Activated effector memory CD4-positive, alpha-beta T cell treated with Interleukin-2 at 50 U/mL for 16 hours (primary cell): ENCODE measurements at places on chromosomes 4 and X.

DNA sequence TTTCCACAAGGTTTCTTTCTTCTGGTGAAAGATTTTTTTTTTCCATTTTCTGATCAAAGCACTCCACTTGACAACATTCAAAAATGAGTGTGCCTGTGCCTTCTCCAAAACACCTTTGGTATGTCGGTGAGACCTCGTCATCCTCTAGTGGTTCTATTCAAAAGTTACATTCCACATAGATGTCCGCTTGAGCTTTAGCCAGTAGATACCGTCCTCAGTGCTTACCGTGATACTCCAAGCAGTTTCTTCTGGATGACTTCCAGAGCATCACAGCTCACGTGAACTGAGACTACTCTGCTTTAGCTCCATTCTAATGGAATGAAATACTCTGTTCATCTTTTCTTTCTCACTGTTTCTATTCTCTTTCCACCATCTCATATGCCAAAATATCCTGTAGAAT lies 38.2 kb upstream of the VEGFC start:
- no peak for DNase-seq

GRCh38 chrX:110796407-110796697 lies 735 bp upstream of the CHRDL1 start:
- DNase-seq: no peak

GRCh38 chr4:34953145-34953799 lies 1291.0 kb downstream of the ARAP2 start:
- no peak for DNase-seq

- no peak for DNase-seq
These were observed 132.3 kb upstream of the NR3C2 start for GRCh38 chr4:148574502-148574901.

DNA sequence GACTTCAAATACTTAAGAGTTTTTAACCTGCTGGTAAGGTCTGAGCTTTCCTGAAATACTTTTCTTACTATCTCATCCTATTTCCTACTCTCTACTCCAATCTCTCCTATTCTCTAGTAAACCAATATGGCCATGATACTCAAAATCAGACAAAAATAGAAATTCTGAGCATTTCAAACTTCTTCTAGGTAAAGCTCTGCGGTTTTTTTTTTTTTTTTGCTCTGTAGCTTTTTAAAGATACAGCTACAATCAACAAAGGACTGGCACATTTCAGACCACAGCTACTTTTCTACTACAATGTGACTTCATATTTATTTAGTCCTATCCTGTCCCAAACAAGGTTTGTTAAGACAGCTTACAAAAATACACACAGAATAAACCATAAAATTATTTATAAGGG lies 31.1 kb downstream of the MAML3 start:
- DNase-seq: no peak

DNA sequence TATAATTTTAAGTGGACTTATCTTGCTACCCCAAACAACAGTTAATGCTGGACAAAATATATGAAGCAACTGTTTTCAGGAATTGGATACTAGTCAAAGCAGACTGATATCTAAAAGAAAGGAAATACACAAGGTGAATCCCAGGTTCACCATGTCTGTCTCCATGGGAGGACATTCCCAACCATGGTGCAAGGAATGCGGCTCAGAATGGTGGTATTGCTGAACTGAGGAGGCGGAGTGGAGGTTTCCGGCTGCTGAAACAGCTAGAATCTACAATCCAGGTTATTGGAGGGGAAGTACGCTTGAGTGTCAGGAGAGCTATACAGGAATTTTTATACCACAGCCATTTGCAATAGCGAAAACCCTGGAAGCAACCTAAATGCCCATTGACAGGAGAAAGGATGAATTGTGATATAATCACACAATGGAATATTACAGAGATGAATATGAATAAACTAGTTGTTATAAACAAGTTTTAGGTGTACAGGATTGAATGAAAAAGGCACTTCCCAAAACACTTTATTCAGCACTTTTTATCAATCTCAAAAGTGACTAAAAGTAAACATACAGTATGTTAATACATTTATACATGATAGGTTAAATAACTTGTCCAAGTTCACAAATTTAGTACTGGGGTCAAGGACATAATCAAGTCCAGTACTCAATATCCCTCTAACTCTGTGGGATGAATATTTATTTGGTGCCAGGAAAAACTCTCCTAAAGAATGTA lies 9.0 kb downstream of the HMGB2 start:
- no peak for DNase-seq

DNA sequence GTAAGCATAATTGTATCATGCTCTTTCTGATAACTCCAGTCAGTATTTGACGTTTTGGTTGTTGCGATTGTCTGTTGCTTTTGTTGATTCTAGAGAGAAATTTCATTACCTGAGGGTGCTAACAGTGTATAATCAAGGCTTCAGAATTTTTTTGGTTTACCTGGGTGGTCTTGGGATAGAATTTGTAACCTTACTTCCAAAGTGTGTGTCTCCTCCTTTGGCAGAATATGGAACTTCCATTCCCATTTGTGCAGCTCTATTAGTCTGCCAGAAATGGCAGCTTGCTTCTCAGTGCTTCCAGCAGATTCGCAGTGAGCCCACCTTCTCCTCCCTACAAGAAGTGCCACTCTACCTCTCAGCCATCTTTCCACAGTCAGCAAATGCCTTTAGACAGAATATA lies 5.3 kb downstream of the COPS4 start:
- no peak for DNase-seq

GRCh38 chrX:19955306-19955705 lies 35.6 kb downstream of the BCLAF3 start:
- no peak for DNase-seq

DNA sequence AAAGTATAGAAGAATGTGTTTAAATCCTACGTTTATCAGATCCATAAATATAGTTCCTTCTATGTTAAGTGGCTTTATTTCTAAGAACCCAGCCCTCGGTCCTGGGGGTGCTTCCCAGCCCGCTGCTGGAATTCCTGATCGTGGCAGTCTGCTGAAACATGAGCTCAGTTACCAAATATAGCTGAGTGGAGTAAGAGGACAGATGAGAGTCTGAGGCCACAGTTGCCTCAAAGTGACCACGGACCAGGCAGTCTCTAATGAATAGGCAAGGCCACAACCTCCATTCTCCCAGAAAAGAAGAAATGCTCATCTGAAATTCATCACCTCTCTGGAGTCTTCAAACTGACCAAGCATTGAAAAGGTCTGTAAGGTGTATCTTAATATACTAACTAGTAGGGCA lies at the start of gene PALLD:
PALLD (plus strand) TSS at position 219 of the 400 bp plus-strand sequence.
- no peak for DNase-seq

DNA sequence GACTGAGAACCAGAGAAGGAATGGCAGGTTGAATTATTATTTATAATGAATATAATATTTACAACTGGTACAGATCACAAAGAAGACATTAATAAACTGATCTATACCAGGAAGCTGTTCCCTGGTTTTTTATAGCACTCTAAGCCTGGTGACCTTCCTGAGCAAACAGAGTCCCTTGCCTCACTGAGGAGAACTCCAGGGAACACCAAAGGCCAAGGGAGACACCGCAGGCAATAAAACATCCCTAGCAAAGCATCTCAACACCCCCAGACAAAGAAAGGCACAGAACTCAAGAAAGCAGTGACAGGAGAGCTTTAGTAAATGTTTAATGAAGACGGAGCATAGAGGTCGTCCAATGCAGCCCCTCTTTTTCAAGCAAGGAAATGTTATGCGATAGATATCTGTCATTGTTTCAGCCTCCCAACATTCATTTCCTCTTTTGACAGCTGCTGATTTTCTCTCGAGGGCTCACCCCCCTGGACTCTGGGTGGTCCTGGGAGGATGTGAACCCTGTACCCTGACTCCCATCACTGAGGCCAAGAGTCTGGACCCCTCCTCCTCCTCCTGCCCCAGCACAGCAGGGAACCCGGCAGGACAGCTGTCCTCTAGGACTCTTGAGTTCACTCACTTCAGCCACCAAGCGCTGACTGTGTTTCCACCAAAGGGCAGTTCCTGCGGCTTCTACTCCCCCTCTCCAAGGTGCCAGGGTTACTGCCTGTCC lies 342.5 kb upstream of the GATB start:
- no peak for DNase-seq

DNA sequence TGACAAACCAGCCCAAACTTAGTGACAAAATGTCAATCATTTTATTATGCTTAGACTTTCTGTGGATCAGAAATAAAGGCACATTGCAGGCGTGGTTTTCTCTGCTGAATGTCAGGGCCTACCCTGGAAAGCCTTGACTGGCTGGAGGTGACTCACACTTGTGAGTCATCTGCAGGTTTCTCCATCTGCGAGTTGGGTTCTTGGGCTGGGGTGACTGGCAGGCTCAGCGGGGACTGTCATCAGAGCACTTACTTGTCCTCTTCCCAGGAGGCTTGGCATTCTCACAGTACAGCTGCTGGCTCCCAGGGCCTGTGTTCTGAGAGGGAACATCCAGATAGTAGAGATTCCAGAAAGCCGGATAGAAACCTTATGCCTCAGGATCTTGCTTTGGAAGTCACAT lies 153.8 kb upstream of the AGA start:
- no peak for DNase-seq

DNA sequence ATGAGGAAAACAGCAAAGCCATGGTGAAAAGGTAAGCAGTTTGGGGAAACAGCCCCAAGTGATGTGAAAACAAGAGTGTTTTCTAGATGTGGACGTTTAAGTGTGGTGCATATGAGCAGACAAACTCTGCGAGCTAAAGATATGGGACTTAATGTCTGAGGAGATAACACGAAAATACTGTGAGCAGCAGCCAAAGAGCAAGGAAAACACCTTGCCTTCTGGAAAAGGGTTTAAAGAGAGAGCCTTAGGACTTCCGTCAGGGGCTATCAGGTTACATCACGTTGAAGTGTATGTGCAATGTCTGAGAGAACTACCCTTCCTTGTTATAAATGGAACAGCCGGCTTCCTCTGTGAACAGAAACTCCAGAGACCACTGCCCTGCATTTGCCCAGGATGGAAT lies 54.2 kb downstream of the LEF1 start:
- DNase-seq: no peak

DNA sequence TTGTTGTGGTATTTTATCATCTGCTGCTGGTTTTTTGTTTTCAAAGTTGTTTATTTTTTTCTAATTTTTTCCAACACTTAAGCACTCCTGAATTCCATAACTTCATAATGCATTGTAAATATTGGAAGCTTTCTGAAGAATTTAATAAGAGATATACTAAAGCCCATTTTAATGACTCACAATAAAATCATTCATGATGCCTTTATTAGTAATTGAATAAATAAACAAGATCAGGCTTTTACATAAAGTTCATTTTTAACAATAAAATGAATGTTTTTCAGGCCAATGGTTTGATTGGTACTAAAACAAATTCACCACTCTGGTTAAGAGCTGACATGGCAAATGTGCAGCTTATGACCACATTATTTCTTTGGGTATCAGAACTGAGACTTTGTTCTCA lies 408.2 kb upstream of the SMIM31 start:
- DNase-seq: no peak

DNA sequence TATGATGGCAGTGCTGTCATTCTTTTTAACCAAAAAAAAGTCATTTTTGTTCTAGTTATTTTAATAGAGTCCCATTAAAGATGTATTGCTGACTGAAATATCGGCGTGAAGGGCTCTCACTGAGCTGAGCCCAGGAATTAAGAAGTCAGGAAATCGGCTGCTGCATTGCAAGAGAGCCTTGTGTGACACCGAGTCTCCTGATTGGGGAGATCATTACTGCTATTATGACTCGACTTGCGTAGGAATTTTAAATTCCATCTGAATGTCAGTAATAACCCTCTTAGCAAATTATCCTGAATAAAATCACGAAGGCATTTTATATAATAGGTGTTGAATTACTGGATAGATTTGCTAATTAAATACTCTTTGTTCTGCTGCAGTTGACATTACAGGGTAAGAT lies 111.5 kb downstream of the POLA1 start:
- DNase-seq: no peak

DNA sequence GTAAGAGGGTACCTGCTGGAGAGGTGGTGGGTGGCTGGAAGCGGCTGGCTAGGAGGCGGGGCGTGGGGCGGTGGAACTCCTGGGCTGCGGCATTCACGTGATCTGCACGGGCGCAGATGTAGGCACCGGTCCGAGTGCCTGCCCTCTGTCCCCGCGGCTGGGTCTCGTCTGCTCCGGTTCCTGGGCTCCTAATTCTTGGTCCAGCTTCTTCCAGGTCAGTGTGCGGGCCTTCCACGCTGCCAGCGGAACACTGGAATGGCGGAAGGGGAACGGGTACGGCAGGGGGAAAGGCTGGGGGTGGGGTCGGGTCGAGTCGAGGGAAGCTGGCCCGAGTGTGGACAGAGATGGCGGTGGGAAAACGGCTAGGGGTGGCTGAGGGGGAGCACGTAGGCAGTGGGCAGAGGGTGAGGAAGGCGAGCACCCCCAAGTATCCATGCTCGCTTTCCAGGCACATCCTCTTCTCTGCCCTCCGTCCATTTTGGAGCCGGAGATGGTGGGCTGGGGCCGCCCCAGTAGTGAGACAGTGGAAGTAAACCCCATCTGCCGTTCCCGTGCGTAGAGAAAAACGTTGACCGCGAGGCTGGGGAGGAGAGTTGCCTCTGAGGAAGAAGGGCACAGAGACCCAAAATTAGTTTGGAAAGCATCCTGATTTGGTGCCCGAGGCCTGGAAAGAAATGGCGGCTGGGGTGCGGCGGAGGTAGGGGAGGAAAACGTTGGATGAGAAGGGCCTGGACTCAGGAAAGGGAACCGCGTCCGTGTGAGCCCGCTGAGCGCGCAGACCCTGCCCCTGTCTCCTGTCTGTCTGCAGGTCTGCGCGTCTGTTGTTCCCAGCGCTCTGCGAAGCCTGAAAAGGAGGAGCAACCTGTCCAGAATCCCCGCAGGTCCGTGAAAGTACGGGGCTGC lies at the start of gene TCEAL4:
TCEAL4 (plus strand) TSS at position 105 of the 903 bp plus-strand sequence. CDS start 1,161 bp downstream, outside the sequence.
- no peak for DNase-seq

DNA sequence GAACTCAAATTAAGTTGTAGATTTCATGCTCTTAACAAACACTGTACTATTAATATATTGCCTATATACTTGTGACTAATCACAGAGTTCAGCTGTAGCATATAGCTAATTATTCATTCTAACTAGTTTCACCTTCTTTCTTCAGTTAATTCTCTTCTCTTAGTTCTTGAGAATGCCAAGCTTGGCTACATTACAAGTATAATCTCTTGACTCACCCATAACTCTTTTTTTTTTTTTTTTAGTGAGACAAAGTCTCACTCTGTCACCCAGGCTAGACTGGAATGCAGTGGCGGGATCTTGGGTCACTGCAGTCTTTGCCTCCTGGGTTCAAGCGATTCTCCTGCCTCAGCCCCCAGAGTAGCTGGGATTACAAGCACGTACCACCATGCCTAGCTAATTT lies 5.4 kb downstream of the KLHL5 start:
- DNase-seq: no peak

DNA sequence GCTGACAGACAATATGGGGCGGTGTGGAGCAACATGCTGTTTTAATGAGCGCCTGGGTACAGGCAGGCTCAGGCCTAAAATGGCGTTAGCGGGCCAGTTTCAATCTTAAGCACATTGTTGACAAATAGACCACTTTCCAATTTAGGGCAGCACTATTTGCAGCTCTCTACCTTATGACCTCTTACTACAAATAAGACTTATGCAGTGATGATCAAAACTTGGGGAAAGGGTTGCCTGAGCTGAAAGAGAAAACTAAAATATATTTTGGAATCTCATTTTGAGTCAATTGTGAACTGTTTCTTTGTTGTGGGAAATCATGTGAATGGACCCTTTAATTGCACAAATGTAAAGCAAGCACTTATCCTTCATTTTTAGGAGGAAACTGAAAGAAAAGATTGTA lies 25.5 kb upstream of the GPAT3 start:
- no peak for DNase-seq

- DNase-seq: no peak
These were observed 133.0 kb upstream of the TMLHE start for GRCh38 chrX:155745792-155746191.
